ENCODE measurements at places on chromosomes 3 and 15. TPM values are rescaled to one million over a fixed set of nuclear protein-coding genes. Genes with fewer than 3 reads are reported as not detected.

Gene ADCY5
- 46.8 TPM for total RNA-seq

Gene DNASE1L3
- 2.3 TPM for total RNA-seq

Gene MAGEL2
- 0.79 TPM for total RNA-seq

Gene GOLGA8K
- total RNA-seq = 0.48 TPM

GRCh38 chr3:50466177-50466576, 37.3 kb downstream of the CACNA2D2 start:
- no peak for DNase-seq

GRCh38 chr3:129491794-129492193, 36.6 kb upstream of the RHO start:
- no peak for DNase-seq

- no peak for DNase-seq
Observed at GRCh38 chr15:52491472-52491871, 37.2 kb downstream of the MYO5A start.

GRCh38 chr3:157093096-157093495, 66.9 kb downstream of the CCNL1 start:
- DNase-seq = no peak

DNA sequence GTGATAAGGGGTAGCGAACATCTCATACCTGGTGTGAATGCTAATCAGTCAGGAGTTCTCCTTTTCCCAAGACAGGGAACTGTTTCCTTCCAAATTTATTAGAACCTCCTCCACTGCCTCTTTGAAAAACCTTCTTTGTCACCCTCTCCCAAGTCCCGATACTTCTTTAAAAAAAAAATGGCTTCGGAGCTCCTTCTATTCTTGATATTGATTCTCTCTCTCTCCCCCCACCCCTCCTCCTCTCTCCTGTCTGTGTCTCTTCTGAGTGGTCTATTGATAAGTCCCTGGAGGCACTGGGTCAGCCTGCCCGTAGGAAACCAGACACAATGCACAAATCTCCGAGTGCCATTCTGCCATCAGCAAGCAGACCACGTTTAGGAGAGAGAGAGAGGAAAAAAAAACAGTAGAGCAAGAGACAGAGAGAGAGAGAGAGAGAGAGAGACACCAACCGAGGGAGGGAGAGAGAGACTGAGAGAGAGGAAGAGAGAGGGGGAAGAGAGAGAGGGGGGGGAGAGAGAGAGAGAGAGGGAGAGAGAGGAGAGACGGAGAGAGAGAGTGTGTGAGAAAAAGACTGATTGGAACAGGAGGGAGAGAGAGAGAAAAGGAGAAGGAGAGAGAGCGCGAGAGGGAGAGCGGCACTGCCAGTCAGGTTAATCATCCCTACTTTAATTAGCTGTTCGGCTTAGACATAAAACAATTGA, 160.9 kb downstream of the TIGIT start:
- no peak for DNase-seq

DNA sequence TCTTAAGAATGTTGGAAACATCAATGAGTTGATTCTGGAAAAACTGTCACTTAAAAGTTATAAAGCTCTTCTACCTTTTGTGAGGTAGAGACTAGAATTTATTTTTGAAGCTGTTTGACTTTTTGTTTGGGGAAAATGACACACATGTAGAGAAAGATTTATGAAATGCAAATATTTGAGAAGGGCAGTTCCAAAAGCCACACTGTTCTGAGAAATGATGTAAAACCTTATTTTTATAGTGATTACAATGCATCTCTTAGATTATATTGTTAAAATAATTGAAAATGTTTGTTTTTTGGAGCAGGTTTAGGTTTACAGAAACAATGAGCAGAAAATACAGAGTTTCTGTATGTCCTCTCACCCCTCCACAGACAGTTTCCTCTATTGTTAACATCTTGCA, 116.1 kb upstream of the CMC1 start:
- DNase-seq = no peak

DNA sequence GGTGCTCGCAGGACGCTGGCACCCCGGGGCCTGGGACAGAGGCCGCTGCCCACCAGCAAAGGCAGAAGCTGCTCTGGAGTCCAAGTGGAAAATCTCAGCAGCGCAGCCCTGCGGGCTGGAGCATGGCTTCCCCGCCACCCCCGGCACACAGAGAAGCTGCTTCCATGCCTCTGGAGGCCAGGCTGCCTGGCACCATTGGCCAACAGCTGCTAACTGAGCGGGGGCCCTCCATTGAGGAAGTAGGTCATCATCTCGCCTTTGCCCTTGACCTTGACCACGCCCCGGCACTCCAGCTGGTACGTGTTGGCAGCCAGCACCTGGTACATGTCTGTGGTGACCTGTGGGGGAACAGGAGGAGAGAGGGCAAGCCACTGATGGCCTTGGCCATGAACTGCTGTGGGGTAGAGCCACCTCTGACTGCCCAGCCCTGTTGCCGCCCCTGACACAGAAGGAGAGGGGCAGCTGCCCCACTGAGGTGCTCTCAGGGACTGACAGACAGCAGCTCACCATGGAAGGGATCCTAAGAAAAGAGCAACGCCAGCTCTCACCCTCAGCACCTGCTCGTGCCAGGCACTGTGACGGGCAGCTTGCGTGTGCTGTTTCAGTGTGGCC, 82.8 kb downstream of the SEC22A start:
- DNase-seq = no peak

DNA sequence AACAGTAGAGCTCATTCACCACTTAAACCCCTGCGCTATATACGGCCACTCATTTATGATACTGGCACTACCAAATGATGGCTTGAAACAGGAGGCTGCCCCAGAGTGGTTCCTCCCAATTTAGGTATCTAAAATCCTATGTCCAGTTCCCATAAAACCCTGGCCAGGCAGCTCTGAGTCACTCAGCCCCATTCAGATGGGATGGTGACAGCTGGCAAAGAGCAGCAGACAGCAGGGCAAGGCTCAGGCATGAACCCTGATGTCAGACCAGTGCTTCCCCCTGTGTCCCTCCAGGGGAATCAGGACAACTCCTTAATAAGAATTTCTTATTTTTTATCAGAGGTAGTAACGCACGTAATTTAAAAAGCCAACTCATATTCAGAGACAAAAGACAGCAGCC, 77.2 kb upstream of the RNU6-1 start:
- DNase-seq = no peak

- DNase-seq = no peak
Observed at GRCh38 chr3:111076732-111077131, 5.1 kb downstream of the NECTIN3 start.

Data from omental fat pad (tissue), 4 donors.